ENCODE measurements at places on chromosomes 3 and 15.

GRCh38 chr15:91308199-91308598, 208.1 kb downstream of the SV2B start:
- no peak for DNase-seq

DNA sequence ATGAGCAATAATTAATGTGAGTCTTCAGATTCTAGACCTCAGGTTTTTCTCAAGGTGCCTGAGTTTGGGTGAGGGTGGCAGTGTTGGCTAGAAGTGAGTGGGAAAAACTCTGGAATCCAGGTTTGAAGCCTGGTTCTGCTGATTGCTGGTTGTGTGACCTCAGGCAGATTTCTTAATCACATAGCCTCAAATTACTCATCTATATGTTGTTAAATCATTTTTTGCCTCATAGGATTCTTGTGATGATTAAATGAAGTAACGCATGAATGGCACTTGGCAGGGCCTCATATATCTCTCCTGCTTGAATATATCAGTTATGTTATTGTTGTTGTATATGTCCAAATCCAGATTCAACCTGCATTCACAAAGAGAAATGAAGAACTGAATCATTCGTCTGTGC, 60.5 kb downstream of the NR2F2 start:
- no peak for DNase-seq

- DNase-seq, result no peak
Measured at GRCh38 chr15:66747223-66747622, 45.2 kb downstream of the SMAD6 start.

DNA sequence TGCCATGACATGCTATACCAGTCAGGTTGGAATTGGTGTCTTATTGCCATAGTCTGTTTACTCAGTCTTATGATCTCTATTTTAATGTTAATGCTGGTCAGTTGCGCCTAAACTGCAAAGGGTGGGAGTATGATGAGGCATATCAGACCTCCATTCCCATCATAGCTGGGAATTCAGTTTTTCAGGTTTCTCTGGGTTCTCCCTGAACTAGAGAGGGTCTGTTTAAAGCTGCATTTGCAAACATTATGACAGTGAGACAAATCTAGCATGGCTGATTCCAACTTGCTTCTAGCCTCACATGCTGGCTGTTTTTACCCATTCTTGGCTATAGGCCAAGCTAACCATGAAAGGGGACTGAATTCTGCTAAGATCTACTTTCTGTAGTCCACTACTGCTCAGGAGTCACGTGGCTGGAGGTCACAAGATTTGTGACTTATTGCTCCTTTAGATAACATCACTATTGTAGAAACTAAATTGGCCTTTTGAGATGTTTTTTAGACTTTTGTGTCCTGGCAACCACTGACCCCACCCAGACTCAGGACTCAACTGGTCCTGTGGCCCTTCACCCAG, 96.5 kb downstream of the TGFBR2 start:
- no peak for DNase-seq
